ENCODE measurements at places on chromosomes 13 and 19.

DNA sequence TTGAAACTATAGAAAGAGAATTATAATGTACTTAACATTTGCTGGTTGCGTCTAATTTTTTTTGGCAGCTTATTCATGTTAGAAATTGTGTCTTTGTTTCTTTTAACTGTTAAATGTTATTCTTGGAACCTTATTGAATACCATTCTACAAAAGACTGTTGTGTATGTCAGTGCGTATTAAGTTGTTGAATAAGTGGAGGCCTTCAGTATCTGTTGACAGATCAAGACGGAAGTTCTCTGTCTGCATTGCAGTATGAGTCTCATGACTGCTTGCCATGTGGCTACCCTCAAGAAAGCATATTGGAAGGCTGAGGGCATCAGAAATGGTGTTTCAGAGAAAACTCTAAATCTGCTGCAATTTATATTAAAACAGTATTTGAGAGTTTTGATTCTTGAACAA lies 8.5 kb downstream of the UBA2 start:
- no peak for DNase-seq

- DNase-seq = no peak
These were observed 1.5 kb downstream of the ZNF576 start for GRCh38 chr19:43597876-43598275.

- no peak for DNase-seq
These were observed 38.7 kb downstream of the SOHLH2 start for GRCh38 chr13:36175621-36176020.

DNA sequence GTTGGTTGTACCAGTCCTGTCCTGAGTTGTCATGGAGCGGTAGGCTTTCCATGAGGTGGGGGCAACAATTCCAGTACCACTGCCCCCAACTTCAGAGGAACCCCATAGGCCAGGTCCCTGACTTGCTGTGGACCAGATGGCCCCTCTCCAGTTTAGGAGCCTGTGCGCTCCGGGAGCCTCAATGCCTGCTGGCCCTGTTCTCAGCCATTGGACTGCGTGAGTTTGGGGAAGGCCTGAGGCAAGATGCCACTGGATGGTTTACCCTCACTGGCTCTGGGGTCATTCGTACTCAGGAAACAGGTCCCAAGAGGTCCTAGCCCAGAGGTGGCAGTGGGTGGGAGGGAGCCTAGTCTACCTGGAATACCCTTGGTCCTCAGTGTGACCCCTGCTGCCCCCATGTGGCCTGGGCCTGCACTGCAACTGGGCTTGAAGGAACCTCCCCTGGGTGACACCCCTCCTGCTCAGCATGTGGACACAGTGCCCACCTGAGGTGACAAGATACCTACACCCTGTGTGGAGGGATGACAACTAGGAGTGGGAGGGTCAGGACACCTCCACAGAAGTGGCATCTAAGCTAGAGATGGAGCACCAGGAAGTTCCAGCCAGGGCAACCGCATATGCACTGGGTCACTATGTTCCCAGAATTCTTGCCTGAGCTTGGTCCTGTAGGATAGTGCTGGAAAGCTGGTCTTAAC lies 6.0 kb upstream of the PRR19 start:
- peak; percentile 59 for DNase-seq

GRCh38 chr13:91308299-91308698 lies 39.2 kb upstream of the MIR17HG start:
- DNase-seq = no peak

GRCh38 chr13:87671753-87672605 lies 808 bp downstream of the SLITRK5 start:
- DNase-seq = no peak

DNA sequence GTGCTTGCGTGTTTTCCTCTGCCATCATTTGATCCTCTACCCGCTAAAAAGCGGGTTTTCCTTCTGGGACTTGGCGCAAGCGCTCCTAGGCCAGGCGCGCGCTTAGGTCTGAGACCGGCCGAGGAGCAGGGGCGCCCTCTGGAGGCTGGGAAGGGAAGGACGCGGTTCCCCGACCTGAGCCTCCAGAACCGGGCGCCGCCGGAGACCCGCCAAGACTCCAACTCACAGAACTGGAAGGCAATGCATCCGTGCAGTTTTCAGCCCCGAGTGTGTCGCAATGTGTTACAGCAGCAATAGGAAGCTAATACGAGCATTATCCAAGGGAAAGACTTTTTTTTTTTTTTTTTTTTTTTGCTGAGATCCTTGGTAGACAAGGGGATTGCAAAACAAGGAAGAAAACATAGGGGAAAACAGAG lies 190.9 kb downstream of the COL4A1 start:
- peak; percentile 70 for DNase-seq

- no peak for DNase-seq
These were observed 237.7 kb upstream of the DACH1 start for GRCh38 chr13:72104656-72105180.

GRCh38 chr13:93847162-93847561 lies 620.6 kb downstream of the GPC6 start:
- peak; percentile 70 for DNase-seq

- DNase-seq = no peak
These were observed 37.1 kb upstream of the LSM14A start for GRCh38 chr19:34135054-34135800.

DNA sequence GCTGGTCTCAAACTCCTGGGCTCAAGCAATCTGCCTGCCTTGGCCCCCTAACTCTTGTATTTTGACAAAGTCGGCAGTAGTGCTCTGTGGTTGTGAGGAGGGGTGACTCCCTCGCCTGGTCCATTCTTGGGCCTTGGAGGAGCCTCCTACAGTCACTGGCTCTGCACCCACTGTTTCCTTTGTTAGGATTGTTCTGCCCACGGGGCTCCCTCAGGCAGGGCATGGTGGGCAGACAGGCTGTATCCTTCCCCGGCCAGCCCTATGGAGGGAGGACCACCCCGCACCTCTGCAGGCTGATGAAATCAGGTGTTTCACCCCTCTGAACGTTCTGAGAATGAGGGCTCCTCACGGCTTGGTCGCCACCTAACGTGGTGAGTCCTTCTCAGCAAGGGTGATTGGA lies 9.2 kb downstream of the FCAR start:
- DNase-seq = no peak

DNA sequence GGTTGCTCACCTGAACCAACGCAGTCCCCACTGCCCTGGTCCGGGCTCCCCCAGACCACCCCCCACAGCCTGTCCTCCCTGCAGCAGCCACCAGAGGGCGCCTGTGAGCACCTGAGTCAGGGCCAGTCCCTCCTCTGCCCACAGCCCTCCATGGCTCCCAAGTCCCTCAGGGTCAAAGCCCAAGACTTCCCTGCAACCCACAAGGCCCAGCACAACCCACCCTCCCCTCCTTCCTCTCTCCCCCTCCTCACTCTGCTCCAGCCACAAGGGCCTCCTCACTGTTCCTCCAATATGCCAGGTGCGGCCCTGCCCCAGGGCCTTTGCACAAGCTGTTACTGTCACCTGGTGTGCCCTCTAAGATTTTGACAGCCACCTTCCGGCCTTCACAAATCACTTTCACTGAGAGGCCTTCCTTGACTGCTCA lies 10.9 kb downstream of the GNA15 start:
- no peak for DNase-seq

DNA sequence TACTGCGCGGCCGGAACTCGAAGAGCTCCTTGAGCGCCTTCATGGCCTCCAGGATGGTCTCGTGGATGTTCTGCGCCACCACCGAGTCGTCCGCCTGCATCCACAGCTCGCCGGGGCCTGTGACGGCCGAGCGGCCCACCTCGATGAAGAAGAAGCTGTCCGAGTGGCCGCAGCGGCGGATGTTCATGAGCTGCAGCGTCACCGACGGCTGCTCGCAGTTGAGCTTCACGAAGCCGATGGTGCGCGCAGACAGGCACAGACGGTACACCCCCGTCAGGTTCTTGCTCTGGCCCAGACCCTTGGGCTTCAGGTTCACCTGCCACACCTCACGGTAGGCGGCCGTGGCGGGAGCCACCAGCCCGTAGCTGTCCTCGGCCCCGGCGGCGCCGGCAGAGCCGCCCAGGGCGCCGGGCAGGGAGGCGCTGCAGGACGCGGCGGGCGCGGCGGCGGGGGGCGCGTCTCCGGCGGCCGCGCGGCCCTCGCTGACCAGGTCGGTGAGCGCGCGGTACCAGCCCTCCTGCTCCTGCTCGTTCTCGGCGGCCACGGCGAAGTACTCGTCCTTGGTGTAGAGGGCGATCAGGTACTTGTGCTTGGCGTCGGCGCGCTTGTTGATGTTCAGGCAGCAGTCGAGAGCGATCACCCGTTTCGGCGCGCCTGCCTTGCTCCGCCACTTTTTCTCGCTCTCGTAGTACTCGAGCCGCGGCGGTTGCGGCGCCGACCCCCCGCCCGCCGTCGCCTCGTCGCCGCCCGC lies 1.1 kb downstream of the IRS2 start:
- DNase-seq = peak; percentile 55

GRCh38 chr19:29448046-29448445 lies 77.7 kb upstream of the VSTM2B start:
- no peak for DNase-seq

DNA sequence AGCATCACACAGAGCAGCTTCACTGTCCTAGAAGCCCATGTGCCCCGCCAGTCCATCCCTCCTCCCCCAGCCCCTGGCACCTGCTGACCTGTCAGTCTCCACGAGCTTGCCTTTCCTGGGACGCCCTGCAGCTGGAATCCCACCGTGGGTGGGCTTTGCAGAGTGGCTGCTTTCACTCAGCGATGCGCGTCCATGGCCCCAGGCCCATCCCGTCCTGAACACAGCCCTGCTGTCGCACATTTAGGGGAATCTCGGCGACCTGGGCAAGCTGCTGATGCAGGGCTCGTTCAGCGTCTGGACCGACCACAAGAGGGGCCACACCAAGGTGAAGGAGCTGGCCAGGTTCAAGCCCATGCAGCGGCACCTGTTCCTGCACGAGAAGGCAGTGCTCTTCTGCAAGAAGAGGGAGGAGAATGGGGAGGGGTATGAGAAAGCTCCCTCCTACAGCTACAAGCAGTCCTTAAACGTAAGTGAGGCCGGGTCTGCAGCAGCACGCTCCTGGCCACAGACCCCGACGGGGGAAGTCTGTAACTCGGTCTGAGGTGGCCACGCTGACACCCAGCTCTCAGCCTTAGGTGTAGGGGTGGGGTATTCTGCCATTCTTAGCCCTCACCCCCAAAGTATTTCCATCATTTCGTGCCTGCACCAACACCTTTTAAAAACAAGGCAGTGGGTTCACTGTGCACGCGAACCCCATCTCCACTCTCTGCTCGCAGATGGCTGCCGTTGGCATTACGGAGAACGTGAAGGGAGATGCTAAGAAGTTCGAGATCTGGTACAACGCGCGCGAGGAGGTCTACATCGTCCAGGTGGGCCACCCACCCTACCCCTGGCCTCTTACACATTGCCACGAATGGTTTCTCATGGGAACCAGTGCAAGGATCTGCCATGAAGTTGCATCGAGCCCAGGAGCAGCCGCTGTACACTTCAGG lies 18.3 kb upstream of the F7 start:
- DNase-seq = no peak

DNA sequence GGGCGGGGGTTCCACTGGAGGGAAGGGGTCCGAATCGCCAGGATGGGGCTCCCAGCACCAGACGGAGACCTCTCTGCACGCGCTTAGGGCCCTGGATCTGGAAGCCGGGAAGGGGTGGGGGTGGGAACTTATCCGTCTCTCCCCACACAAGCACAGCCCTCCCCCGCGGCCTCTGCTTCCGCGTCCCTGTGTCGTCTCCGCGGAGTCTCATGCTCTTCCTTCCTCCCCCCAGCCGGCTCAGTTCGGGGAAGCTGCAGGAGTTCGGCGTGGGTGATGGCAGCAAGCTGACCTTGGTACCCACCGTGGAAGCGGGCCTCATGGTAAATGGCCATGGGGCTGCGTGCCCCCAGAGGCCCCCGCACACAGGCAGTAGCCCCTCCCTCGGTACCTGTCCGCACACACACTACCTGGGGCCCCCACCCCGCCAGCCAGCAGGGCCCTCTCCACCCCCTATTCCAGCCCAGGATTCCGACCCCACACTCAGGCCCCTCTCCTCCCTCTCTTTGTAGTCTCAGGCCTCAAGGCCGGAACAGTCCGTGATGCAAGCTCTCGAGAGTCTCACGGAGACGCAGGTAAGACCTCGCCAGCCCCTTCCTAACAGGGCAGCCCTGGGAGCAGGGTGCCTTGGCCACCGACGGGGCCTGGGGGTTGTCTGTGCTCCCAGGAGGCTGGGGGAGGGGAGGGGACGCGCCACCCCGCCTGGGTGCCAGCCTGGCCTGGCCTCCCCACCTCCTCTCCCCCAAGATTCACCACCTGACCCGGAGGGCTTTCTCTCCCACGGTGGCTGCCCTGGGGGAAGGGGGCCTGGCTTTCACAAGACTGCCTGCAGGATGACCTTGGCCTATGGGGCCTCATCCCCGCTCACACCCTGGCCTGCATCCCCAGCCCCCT lies 3.2 kb downstream of the MIDN start:
- DNase-seq = peak; percentile 72

DNA sequence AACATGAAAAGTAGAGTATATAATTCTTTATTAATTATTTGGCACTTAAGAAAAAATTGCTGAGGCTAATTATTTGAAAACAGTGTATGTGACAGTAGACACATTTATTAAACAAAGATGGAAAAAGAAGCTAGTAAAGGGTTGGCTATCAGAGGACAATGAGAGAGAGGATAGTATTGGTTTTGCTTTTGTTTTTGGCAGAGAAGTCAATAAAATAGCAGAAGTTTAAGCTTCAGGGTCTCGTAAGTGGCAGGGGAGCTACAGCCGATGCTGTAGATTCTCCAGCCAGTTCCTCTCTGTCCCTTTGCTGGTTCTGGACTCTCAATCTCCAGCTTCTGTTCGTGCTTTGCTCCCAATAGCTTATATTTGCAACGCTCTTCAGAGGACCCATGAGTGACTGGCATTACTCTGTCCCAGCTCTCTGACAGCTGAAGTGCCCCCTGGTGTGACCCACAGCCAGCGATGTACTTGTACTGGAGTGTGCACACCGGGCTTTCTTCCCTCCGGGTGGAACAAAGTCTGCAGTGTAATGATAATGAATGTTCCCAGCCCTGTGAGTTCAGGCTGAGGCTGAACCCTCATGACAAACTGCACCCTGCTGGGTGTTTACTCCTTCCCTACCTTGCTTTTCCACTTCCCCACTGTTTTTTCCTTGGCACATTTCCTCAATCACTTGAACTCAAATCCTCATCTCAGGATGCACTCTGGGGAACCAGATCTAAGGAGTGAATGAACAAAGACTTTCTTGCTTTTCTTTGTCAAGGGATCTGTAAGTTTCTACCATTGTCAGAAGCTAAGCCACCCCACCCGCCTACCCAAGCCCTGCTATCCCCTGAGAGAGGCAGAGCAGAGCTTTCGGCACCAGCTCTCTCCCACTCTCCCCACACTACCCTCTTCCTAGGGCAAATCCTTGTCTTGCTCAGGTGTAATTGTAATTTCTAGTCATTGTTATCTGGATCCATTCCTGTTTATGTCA lies 254.8 kb downstream of the LHFPL6 start:
- DNase-seq = no peak

DNA sequence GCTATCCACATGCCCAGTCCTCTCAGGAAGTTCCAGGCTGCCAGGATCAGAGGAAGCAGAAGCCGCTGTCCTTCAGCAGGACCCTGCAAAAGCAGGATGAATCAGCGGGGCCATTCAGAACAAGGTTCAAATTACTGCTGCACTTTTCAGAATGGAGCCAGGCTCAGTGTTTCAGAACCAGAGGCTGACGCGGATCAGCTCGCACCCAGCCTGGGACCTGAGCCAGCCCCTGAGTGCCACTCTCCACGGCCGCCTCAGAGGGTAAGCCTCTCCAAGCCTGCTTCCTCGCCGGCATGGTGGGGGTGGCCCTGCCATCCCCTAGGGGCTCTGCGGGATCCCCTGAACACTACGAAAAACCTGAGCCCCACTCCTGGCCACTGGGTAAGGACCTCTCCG lies 24.7 kb downstream of the RASA3 start:
- peak; percentile 72 for DNase-seq

- no peak for DNase-seq
These were observed 163.6 kb upstream of the ZNF536 start for GRCh38 chr19:30208436-30209060.
